Astrocyte (in vitro differentiated cells and primary cell): ENCODE measurements at places on chromosomes 7 and 10. TPM values are rescaled to one million over a fixed set of nuclear protein-coding genes. Genes with fewer than 3 reads are reported as not detected.

The BICC1 gene
- 23.0 and 37.5 TPM in 2 replicates for total RNA-seq

- peak overlapping the region; percentile 82 for H3K4me3 ChIP-seq
- peak overlapping the region; percentile 89 for H3K27ac ChIP-seq
- peaks cover 31% of the 10 kb centered on the region for H3K4me1 ChIP-seq
- H3K36me3 ChIP-seq: no peaks in the 10 kb centered on the region
- no peaks in the 10 kb centered on the region for H3K27me3 ChIP-seq
- DNase-seq: peak; percentile 68
Observed at GRCh38 chr10:102713539-102713813, 721 bp downstream of the ARL3 start.

GRCh38 chr10:111114758-111115500 is 38.1 kb downstream of the ADRA2A start:
- no peaks in the 10 kb centered on the region for H3K27me3 ChIP-seq
- no peak overlapping the region for H3K4me3 ChIP-seq
- no peak overlapping the region for H3K27ac ChIP-seq
- no peak for DNase-seq

The GOLGA7B gene
- 0.16 TPM in 1 of 2 replicates, not detected in the other for total RNA-seq

DNA sequence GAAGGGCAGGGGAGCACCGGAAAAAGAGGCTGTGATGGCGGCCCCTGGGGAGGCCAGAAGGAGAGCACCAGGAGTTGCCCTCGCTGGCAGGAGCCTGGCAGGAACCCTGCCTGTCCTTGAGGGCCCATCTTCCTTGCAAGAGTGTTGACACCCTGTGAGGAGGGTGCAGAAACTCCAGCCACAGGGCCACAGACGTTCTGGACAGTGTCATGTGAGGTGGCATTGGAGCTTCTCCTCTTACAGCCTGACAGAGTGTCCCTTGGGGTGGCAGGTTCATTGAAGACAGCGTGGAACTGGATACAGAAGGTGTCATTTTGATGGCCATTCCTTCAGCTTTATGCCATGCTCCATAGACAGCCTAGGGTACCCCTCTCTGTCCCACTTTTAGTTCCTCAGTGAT is 54.2 kb downstream of the RBM20 start:
- no peaks in the 10 kb centered on the region for H3K4me1 ChIP-seq
- no peaks in the 10 kb centered on the region for H3K36me3 ChIP-seq
- no peak overlapping the region for H3K4me3 ChIP-seq
- no peaks in the 10 kb centered on the region for H3K27me3 ChIP-seq

The MUC12 gene
- total RNA-seq: 2.5 and 2.8 TPM in 2 replicates

DNA sequence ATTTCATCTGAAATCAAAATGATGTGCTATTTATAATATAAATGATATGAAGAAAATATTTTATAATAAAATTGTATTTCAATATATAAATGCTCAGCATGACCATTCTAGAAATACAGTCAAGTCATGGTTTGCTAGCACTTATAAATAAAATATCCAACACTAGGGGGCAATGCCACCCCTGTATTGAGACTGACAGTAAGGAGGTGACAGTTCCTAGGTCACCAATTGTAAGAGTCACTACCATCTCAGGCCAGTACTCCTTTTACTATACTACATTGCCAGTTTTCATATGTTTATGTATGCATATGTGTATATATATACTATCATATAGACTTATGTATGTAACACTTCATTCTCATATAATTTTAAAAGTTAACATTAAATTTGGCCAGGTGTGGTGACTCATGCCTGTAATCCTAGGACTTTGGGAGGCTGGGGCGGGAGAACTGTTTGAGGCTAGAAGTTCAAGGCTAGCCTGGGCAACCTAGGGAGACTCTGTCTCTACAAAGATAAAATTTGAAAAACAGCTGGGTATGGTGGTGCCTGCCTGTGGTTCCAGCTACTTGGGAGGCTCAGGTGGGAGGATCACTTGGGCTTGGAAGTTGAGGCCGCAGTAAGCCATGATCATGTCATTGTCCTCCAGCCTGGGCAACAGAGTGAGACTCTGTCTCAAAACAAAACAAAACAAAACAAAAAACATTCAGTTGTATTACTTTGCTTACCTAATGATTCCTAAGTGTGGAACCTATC is 2.4 kb upstream of the CNOT4 start:
- H3K27ac ChIP-seq: no peak overlapping the region
- peak; percentile 39 for DNase-seq
- peaks cover 8% of the 10 kb centered on the region for H3K4me1 ChIP-seq
- H3K36me3 ChIP-seq: no peaks in the 10 kb centered on the region
- H3K4me3 ChIP-seq: no peak overlapping the region
- no peaks in the 10 kb centered on the region for H3K27me3 ChIP-seq

DNA sequence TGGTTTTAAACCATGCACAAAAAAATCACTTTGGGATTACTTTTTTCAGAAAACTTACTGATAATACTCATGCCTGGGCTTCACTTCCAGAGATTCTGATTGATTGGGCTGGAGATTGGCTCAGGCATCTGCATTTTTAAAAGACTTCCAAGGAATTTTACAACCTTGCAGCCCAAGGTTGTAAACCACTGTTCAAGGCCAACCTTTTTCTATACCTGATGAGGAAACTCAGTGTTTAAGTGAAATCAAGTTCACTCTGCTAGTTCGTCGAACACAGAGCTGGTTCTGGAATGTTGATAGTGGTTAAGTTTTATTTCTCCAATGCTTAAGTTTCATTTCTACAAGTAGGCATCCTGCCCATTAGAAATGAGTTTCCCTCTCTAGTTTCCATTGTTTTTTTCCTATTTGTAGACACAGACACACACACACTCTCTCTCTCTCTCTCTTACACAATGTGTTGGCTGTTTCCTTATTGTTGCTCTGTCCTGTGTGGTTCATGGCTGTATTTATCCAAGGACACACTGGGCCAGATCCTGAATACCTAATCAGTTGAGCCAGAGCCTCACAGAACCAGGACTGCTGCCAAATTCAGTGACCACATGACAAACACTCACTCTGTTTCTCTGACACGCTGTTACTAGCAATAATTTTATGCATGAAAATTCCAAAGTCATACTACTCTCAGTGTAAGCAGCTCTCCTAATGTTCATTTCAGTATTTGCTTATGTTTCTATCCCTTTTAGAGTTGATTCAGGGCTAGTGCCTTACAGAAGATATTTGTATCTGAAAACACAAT is 3.7 kb upstream of the IFIT1B start:
- peak overlapping the region; percentile 32 for H3K27ac ChIP-seq
- H3K4me3 ChIP-seq: no peak overlapping the region
- H3K27me3 ChIP-seq: peaks cover 3% of the 10 kb centered on the region

The LRIT1 gene
- total RNA-seq: not detected in 2 replicates

- H3K4me1 ChIP-seq: no peaks in the 10 kb centered on the region
- no peak overlapping the region for H3K4me3 ChIP-seq
- no peaks in the 10 kb centered on the region for H3K36me3 ChIP-seq
- no peak for DNase-seq
- no peaks in the 10 kb centered on the region for H3K27me3 ChIP-seq
- H3K27ac ChIP-seq: no peak overlapping the region
Observed at GRCh38 chr7:7114575-7115291, 67.6 kb upstream of the C1GALT1 start.

DNA sequence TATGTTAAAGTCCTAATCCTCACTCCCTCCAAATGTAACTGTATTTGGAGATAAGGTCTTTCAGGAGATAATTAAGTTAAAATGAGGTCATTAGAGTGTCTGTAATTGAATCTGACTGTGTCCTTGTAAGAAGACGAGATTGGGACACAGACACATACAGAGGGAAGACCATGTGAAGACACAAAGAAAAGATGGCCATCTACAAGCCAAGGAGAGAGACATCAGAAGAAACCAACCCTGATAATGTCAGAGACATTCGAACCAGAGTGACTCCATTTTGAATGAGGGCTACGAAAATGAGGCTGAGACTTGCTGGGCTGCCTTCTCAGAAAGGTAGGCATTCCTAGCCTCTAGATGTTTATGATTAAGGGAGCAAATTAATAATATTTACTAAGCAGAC is 542 bp upstream of the SAMD9L start:
- H3K27me3 ChIP-seq: no peaks in the 10 kb centered on the region
- peaks cover 5% of the 10 kb centered on the region for H3K4me1 ChIP-seq
- H3K36me3 ChIP-seq: no peaks in the 10 kb centered on the region
- H3K4me3 ChIP-seq: no peak overlapping the region
- no peak overlapping the region for H3K27ac ChIP-seq
- DNase-seq: no peak

The AFAP1L2 gene
- 26.6 and 28.1 TPM in 2 replicates for total RNA-seq

DNA sequence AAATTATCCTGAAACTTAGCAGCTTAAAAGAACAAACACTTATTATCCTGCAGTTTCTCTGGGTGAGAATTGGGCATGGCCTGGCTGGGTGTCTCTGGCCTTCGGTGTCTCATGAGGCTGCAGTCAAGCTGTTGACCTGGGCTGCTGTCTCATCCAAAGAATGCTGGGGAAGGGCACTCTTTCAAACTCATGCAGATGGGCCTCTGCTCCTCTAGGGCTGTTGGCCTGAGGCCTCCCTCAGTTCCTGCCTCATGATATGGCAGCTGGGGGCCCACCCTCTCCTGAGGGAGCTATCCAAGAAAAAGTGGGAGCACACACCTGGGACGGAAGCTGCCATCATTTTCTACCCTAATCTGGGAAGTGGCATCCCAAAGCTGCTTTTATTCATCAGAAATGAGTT is 43.6 kb downstream of the DRGX start:
- no peak overlapping the region for H3K4me3 ChIP-seq
- DNase-seq: no peak
- no peaks in the 10 kb centered on the region for H3K27me3 ChIP-seq
- no peak overlapping the region for H3K27ac ChIP-seq
- H3K36me3 ChIP-seq: no peaks in the 10 kb centered on the region

DNA sequence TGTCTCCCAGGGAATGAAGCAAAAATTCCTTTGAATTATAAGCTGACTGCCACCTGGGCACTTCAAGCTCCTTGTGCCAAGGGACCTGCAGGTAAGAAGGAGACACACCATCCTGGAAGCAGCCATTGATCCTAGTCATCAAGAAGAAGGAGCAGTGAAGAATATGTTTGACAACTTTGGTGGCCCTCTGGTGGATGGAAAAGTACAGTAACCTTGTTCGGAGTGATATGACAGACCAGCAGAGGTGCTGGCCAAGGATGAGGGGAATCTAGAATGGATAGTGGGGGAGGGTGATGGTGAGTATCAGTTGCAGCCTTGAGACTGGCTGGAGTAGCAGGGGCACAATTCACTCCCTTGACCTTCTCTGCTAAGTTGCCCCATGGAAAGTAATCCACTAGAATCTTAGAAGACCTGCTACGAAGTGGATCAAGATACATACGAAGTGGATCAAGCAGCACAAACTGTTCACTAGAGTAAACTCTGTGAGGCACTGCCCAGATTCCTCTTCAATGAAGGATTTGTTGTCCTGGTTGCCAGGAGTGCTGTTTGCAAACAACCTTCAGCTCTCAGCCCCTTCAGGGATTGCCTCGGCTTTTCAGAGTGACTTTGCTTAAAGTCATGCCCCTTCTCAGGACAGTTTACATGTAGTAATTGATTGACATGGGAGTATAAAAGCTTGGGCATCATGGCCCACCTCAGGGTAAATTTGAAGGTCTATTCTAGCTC is 44.8 kb upstream of the ORC5 start:
- no peaks in the 10 kb centered on the region for H3K4me1 ChIP-seq
- no peak overlapping the region for H3K4me3 ChIP-seq
- H3K27ac ChIP-seq: no peak overlapping the region
- DNase-seq: no peak
- H3K27me3 ChIP-seq: no peaks in the 10 kb centered on the region

DNA sequence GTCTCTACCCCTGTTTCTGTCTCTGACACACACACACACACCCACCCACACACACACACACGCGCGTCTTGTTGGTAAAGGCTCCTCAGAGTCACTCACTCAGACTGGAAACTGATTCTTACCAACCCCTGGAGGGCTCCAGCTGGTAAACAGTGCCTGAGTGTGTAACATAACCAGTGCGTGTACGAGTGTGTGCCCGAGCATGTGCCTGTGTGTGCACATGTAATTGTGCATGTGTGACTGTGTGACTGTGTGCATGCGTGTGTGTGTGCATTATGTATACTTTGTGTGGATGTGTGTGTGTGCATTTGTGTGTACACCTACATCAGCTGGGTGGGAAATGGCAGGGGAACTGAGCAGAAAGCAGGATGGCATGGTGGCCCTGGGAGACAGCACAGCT is 317.1 kb downstream of the WDR37 start:
- DNase-seq: no peak
- H3K36me3 ChIP-seq: no peaks in the 10 kb centered on the region
- no peak overlapping the region for H3K27ac ChIP-seq
- H3K4me3 ChIP-seq: no peak overlapping the region
- no peaks in the 10 kb centered on the region for H3K27me3 ChIP-seq

DNA sequence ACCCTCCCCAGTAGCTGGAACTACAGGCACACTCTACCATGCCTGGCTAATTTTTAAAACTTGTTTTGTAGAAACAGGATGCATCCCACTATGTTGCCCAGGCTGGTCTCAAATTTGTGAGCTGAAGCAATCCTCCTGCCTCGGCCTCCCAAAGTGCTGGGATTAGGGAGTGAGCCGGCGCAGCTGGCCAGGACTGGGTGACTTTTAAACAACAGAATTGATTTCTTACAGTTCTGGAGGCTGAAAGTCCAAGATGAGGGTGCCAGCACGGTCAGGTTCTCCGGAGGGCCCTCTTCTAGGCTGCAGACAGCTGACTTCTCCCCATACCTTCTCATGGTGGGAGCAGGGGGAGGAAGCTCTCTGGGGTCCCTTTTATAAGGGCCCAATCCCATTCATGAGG is 75.2 kb upstream of the CHST15 start:
- H3K4me1 ChIP-seq: no peaks in the 10 kb centered on the region
- H3K36me3 ChIP-seq: no peaks in the 10 kb centered on the region
- H3K4me3 ChIP-seq: no peak overlapping the region
- DNase-seq: no peak

GRCh38 chr7:94738071-94738470 is 82.1 kb upstream of the SGCE start:
- H3K4me3 ChIP-seq: no peak overlapping the region
- DNase-seq: no peak
- no peaks in the 10 kb centered on the region for H3K36me3 ChIP-seq
- no peaks in the 10 kb centered on the region for H3K27me3 ChIP-seq
- no peak overlapping the region for H3K27ac ChIP-seq

The CYP2E1 gene
- 2.2 TPM in 2 replicates for total RNA-seq

GRCh38 chr10:19966751-19967150 is 150.5 kb downstream of the PLXDC2 start:
- no peaks in the 10 kb centered on the region for H3K36me3 ChIP-seq
- no peak overlapping the region for H3K4me3 ChIP-seq
- H3K27me3 ChIP-seq: no peaks in the 10 kb centered on the region
- H3K27ac ChIP-seq: no peak overlapping the region
- peak; percentile 18 for DNase-seq

GRCh38 chr7:112080978-112081377 is 125.2 kb downstream of the DOCK4 start:
- H3K4me1 ChIP-seq: peaks cover 13% of the 10 kb centered on the region
- H3K4me3 ChIP-seq: peak overlapping the region; percentile 35
- DNase-seq: peak; percentile 42
- no peaks in the 10 kb centered on the region for H3K27me3 ChIP-seq

The PLPP4 gene
- total RNA-seq: 44.1 and 45.1 TPM in 2 replicates

The TRRAP gene
- 33.4 and 33.5 TPM in 2 replicates for total RNA-seq

- no peak for DNase-seq
- no peaks in the 10 kb centered on the region for H3K36me3 ChIP-seq
- H3K4me3 ChIP-seq: no peak overlapping the region
- H3K27ac ChIP-seq: no peak overlapping the region
Observed at GRCh38 chr10:93849593-93849992, 44.2 kb upstream of the SLC35G1 start.

- no peaks in the 10 kb centered on the region for H3K27me3 ChIP-seq
- no peaks in the 10 kb centered on the region for H3K4me1 ChIP-seq
- H3K36me3 ChIP-seq: no peaks in the 10 kb centered on the region
Observed at GRCh38 chr7:64747802-64748201, 46.4 kb upstream of the ZNF138 start.

The RTKN2 gene
- total RNA-seq: 8.4 and 8.9 TPM in 2 replicates
